ENCODE measurements at places on chromosomes 4 and X.
A peak's percentile ranks its signal among the peaks of the same experiment; 100 is the strongest.

GRCh38 chr4:144336633-144337032 is 196.1 kb upstream of the GYPA start:
- no peak for DNase-seq

DNA sequence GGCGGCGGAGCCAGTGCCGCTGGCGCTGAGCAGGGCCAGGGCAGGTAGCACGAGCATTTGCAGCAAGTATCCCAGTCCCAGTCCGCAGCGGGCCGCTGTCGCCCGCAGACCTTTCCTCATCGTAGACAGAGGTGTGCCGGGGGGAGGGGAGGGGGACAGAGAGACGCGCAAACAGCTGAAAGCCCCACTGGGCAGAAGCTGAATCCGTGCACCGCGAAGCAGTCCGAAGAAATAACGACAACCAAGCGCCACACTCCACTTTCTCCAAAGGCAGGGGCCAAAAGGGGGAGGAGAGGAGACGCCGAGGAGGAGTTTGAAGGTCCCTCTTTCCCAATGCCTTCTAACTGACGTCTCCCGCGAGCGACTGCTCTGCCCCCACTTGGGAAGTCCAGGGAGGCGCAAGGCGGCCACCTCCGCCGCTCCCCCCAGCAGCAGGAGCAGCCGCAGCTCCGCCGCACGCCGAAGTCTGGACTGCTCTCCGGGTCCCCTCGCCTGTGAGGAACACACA is at the start of gene UNC5C:
UNC5C (minus strand) TSS at position 236 of the 508 bp plus-strand sequence.
- peak; percentile 88 for DNase-seq

DNA sequence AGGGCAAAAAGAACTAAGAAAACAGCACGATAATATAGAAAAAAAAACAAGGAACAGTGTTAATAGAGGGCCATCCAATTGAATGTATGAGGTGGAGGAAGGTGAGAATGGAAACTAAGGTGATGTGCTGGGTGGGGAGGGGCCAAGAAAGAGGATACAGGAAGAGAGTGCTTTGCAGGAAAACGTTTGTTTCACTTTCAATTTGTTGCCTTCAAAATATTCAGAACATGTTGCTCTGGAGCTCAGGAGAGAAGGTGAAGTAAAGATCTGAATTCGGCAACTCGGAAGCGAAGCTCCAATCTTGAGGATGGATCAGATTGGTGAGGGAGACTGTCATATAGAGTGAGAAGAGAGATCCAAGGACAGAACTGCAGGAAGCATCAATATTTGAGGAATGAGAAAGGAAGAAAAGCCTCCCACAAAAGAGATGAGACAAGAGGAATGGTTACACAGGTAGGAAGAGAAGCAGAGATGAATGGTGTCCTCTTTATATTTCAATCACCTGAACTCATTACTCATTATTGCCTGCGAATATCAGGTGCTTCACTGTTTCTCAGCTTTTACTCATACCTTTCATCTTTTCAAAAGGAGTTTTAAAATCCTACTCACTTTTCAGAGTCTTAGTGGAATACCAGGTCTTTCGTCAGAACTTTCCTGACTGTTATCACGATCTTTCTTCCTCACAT is 14.7 kb upstream of the SEC24D start:
- DNase-seq = no peak

DNA sequence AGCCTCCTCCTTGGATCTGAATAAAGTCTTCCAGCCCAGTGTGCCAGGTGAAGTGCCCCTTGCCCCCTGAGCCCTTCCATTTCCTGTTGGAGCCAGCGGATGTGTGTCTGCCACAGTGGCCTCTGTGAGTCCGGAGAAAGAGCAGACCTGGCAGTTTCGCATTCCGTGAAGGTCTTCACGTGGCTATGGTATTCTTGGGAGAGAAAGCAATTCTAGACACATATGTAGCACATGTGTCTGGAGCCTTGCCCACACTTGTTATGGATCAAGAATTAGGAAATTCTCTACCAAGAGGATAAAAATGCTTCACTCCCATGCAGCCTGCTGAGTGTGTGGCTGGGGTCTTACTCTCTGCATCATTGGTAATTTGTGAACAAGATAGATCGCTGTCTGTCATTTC is 130.9 kb downstream of the REPS2 start:
- DNase-seq = no peak

- DNase-seq = no peak
Measured at GRCh38 chr4:145939856-145940255, 1.2 kb upstream of the ZNF827 start.

DNA sequence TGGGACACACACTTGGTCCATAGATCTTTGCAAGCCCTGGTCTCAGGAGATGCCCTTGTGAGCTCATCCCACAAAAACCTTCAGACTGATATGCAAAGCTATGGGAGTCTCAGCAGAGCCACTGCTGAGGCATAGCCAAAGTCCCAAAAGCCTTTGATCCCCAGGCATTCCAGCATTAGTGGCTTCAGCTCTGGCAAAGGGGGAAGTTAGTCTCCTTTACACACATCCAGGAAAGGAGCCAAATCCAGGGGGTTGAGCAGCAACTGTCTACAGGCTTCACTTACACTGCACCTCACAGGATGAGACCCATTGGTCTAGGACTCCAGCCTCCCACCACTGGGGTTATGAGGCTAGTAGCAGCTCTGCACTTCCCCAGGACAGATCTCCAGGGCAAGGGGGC is 14.0 kb downstream of the PF4 start:
- no peak for DNase-seq

GRCh38 chr4:171524903-171525302 is 288.3 kb upstream of the GALNTL6 start:
- DNase-seq = no peak

GRCh38 chr4:177375372-177375771 is 65.7 kb downstream of the NEIL3 start:
- DNase-seq = no peak

- DNase-seq = no peak
Measured at GRCh38 chr4:102213031-102213430, 132.3 kb downstream of the SLC39A8 start.

- no peak for DNase-seq
Measured at GRCh38 chr4:145879598-145879997, 59.0 kb downstream of the ZNF827 start.

DNA sequence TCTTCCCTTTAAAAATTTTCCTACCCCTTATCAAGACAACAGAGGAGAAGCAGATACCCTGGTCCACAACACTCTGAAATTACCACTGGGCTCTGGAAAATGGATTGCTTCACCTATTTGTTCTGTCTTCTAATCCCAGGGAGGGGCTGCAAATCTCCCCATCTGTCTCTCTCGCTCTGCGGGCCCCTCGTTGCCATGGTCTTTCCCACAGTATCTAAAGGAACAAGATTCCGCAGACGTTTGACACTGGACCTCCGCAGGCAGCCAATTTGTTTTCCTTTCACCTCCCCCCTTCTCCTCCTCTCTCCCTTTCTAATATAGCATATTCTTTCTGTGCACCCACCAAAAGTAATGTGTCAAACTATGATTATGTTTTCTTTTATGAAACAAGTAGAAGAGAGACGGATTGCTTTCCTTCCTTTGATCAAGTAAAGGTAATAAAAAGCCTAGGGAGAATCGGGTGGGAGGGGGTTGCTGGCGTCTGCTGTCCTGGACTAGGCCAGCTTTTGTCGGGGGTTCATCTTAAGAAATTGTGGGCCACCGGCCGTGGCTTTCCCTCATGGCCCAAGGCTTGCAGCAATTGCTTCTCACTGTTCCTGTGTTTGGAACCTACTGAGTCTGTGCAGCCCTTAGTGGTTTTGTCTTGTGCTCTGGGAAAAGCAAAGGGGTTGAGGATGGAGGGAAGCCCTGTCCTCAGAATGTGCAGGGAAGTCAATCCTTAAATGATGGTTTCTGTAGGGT is 81.0 kb downstream of the MGST2 start:
- DNase-seq = no peak

DNA sequence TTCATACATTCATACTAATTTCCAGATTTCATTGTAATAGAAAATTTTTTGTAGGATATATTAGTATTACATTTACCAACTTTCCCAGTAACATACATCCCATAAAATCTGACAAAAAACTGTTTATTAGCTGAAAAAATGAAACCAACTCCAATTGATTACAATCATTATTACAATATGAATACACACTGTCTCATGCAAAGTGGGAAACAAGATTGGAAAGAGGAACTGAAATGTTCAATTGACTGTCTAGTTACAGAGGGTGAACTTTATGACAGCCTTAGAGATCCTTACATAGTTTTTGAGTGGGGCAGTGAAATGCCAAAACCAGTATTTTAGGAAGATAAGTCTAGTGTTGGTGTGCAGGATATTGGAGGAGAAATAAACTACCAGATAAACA is 2.3 kb upstream of the AMBN start:
- no peak for DNase-seq

GRCh38 chr4:183637461-183637860 is 21.5 kb downstream of the RWDD4 start:
- no peak for DNase-seq

DNA sequence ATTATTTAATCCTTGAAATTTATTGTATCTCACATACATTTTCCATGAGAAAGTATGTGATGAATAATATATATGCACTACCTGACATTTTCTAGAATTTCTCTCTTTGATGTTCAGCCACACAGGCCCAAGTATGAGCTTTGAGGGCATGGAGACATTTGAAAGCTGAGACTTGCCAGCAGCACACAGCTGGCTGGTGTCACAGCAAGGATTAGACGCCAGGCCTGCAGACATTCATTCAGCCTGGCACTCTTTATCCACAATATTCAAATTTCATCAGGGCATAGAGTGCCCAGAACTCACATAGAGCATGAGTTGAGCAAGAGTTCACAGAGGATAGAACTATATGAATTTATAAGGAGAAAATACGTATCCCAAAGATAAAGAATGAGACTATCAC is 74.0 kb downstream of the GRIA2 start:
- DNase-seq = no peak

DNA sequence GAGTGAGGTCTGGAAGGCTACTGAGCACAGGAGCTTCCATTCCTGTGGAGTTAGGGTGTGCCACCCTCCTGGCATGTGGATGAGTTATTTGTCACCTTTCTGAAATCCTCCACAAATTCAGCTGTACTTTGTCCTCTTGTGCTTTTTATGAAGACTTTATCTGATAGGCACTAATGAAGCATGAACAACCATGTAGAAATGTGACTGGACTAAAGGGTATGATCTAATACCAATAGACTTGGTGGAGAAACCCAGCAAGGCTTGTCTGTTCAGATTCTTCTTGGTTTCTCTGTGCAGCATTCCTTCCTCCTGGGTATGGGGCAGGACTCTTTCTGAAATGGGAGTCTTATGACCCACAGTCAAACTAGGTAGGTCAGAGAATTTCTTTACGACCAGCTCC is 9.6 kb downstream of the NBDY start:
- DNase-seq = no peak

- DNase-seq = no peak
Measured at GRCh38 chr4:180518906-180519305, 1724.3 kb upstream of the TENM3 start.

- DNase-seq = no peak
Measured at GRCh38 chrX:120365968-120366367, 4.1 kb downstream of the ATP1B4 start.

DNA sequence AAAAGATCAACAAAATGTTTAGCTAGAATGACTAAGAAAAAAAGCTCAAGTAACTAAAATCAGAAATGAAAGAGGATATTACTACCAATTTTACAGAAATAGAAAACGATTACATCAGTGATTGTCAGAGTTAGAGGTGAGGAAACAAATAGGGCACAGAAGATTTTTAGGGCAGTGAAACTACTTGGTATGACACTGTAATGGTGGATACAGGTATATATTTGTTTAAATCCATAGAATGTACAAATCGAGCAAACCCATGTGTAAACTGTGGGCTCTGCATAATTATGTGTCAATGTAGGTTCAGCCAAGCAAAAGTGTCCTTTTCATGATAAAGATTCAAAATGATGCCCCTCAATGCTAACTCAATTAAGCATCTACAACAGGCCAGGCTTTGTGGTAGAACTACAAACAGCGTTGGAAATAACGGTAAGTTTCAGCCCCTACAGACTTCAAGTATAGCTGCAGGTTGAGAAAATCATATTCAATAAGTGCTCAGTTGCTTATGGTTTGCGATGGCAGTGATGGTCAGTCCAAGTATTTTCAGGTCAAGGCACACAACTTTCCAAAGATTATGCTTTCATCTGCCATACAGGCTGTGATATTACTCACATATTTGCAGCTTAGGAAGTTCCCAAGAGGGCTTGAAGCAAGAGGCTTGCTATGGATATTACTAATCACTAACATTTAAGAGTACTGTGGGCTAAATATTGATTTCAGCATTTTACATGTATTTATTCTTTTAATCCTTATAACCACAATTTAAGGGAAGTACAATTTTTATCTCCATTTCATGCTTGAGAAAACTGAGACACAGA is 158.6 kb downstream of the TET2 start:
- DNase-seq = no peak

DNA sequence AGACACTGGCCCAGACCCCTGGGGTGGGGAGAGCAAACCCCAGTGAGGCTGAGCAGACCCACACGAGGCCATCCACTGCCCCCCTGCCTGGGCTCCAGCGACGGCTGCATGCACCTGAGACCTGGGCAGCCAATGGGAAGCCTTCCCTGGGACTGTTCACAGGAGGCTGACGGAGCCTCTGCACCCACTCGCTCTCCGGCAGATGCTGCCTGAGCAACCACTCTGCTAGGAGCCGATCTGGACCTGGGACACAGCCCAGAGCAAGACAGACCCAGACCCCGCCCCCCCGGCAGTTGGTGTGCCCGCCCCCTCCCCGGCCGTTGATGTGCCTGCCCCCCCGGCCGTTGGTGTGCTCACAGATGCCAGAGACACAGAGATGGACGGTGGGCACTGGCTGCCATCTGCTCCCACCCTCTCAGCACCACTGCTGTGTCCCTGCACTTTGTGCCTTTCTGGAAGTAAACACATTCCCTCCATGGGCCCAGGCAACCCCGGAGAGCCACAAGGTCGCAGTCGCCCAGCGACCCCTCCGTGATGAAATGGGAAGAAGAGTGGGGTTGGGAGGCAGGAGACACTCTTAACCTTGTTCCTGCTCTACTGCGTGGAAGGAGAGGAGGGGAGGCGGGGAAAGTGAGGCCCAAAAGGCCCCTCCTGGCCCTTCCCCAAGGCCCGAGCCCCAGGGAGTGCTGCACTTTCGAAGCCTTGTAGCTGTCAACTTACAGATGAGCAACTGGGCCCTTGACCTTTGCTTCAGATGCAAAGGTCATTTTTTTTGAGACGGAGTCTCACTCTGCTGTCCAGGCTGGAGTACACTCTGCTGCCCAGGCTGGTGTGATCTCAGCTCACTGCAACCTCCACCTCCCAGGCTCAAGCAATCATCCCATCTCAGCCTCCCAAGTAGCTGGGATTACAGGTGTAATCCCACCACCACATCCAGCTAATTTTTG is 62.0 kb downstream of the ZFYVE28 start:
- DNase-seq = peak; percentile 48

Measured in sigmoid colon (tissue), 7 donors.